ENCODE measurements at places on chromosomes 16 and 17.
A peak's percentile ranks its signal among the peaks of the same experiment; 100 is the strongest.

DNA sequence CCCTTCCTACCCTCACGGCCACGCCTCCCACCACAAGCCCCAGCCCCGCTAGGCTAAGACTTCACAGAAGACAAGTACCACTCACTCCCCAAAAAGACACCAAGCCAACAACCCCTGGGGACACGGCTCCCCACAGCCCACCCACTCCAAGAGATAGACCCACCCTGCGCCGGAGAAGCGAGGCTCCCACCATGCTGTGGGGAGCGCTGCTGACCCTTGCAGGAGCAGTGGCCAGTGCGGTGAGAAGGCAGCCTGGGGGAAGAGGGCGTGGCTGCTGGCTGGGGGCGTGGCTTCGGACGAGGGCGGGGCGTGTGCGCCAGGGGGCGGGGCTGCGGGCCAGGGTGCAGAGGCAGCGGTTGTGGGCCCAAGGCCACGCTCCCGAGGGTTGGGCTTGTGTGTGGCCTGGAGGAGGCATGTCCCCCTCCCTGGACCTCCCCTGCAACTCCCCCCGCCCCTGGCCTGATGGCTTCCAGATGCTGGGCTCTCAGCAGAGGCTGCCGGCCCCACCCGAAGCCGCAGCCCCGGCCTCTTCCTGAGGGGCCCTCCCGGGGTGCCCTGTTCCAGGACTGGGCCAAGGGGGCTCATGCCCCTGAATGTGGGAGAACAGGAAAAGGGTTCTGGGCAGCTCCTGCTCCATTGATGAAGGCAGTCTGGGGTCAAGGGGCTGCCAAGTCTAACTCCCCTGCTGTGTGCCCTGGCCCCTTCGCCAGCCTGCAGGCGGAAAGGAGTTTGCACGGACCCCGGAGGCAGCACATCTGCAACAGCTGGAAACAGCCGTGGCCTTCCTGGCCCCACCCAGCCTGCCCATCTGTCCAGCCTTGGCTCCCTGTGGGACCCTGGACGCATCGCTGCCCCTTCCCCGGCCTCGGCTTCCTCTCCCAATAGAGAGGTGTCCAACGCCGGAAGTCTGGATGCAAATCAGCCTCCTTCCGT, 9.1 kb downstream of the TFAP4 start:
- H3K4me3 ChIP-seq, result no peak overlapping the region
- no peaks in the 10 kb centered on the region for H3K27me3 ChIP-seq

DNA sequence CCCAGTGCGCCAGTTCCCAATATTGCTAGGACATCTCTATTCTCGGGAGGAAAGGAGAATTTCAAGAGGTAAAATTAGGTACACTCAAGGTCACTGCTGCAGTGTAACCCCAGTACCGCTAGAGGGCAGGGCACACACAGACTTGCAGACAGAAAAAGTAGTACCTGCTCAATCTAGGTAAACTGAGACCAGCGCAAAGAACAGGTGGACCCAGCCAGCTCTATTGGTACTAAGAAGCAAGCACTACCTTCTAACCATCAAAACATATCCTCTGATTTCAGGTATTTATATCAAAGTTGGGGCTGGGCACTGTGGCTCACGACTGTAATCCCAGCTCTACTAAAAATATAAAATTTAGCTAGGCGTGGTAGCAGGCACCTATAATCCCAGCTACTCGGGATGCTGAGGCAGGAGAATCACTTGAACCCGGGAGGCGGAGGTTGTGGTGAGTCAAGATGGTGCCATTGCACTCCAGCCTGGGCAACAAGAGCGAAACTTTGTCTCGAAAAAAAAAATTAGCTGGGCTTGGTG, 3.6 kb upstream of the WDR81 start:
- peaks cover 41% of the 10 kb centered on the region for H3K4me1 ChIP-seq
- H3K4me3 ChIP-seq, result no peak overlapping the region
- H3K27ac ChIP-seq, result peak overlapping the region; percentile 54
- no peaks in the 10 kb centered on the region for H3K27me3 ChIP-seq

GRCh38 chr17:81254955-81255717, 16.0 kb downstream of the NDUFAF8 start:
- H3K4me3 ChIP-seq, result no peak overlapping the region
- DNase-seq, result no peak
- no peaks in the 10 kb centered on the region for H3K36me3 ChIP-seq
- H3K4me1 ChIP-seq, result peaks cover 11% of the 10 kb centered on the region

DNA sequence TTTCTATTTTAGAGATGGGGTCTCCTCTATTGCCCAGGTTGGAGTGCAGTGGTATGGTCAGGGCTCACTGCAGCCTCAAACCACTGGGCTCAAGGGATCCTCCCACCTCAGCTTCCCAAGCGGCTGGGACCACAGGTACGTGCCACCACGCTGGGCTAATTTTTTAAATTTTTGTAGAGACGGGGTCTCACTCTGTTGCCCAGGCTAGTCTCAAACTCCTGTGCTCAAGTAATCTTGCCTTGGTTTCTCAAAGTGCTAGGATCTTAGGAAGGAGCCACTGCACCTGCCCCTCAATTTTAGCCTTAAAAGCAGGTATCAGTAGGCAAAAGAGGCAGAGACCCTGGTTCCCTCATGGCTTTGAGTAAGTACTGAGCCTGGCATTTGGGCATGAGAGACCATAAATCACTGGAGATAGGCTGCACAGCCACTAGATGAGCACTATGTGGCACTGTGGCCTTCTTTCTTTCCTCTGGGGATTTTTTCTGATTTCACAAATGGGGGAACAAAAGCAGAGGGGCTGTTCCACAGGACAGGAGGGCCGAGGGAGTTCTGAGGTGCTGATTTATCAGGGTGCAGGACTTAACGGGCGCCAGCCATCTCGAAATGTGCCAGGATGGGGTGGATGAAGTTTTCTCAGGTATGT, 82.2 kb downstream of the PLXDC1 start:
- H3K27me3 ChIP-seq, result no peaks in the 10 kb centered on the region
- H3K27ac ChIP-seq, result no peak overlapping the region
- no peaks in the 10 kb centered on the region for H3K36me3 ChIP-seq
- no peak for DNase-seq
- H3K4me1 ChIP-seq, result peaks cover 4% of the 10 kb centered on the region

DNA sequence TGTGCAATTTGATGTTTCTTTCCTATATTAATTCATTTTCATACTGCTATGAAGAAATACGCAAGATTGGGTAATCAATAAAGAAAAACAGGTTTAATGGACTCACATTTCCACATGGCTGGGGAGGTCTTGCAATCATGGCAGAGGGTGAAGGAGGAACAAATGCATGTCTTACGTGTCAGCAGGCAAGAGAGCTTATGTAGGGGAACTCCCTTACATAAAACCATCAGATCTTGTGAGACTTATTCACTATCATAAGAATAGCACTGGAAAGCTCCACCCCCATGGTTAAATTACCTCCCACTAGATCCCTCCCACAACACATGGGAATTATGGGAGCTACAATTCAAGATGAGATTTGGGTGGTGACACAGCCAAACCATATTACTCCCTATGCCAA, 418.9 kb upstream of the MAF start:
- no peaks in the 10 kb centered on the region for H3K27me3 ChIP-seq
- no peak overlapping the region for H3K4me3 ChIP-seq
- no peak overlapping the region for H3K27ac ChIP-seq
- H3K4me1 ChIP-seq, result no peaks in the 10 kb centered on the region

DNA sequence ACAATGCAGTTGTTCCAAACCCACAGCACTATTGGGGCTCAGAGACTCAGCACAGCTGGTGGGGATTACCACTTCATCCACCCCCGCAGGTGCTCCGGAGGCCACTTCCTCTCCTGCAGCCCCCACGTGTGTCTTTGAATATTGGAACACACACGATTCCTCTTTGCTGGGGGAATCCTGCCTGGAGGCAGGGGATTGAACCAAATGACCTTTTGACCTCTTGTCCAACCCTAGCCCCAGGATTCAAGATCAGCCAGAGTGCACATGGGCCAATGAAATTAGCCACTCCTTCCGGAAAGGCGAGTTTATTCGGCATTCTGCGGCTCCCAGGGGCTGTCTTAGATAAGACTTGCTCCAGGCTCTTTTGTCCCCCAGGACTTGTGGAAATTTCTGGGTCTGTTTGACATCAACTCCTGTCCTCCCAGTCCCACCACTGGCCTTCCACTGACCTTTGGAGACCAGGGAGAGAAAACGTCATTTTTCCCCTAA, 350.2 kb downstream of the FOXL1 start:
- H3K36me3 ChIP-seq, result no peaks in the 10 kb centered on the region
- H3K27ac ChIP-seq, result no peak overlapping the region
- peaks cover 6% of the 10 kb centered on the region for H3K4me1 ChIP-seq

GRCh38 chr16:10575506-10576130, 4.8 kb downstream of the EMP2 start:
- H3K4me3 ChIP-seq, result no peak overlapping the region
- no peaks in the 10 kb centered on the region for H3K4me1 ChIP-seq
- H3K27me3 ChIP-seq, result peaks cover 10% of the 10 kb centered on the region
- no peak overlapping the region for H3K27ac ChIP-seq

Measured in natural killer cell treated with Interleukin-12 subunit alpha and Interleukin-12 subunit beta and Interleukin-15 and Interleukin-18, amount 100 ng/mL, for 72 hours (primary cell).